ENCODE measurements at places on chromosomes 6 and 20.

DNA sequence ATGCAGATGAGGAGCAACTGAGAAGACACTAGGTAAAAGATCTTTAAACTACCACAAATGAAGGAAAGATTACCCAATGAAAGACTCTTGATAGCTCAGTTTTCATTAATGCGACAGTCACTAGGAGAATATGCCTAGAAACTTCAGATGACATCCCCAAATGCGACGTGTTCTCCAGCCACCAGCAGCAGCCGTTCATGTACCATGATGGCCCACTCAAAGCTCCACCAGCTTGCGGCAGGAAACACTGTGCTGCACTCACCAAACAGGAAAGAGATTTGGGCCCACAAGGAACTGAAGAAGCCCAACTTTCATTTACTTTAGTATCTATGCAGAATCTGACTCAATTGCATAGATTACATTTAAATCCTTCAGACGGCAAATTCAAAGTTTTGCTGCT is 7.5 kb downstream of the DIDO1 start:
- DNase-seq: no peak

DNA sequence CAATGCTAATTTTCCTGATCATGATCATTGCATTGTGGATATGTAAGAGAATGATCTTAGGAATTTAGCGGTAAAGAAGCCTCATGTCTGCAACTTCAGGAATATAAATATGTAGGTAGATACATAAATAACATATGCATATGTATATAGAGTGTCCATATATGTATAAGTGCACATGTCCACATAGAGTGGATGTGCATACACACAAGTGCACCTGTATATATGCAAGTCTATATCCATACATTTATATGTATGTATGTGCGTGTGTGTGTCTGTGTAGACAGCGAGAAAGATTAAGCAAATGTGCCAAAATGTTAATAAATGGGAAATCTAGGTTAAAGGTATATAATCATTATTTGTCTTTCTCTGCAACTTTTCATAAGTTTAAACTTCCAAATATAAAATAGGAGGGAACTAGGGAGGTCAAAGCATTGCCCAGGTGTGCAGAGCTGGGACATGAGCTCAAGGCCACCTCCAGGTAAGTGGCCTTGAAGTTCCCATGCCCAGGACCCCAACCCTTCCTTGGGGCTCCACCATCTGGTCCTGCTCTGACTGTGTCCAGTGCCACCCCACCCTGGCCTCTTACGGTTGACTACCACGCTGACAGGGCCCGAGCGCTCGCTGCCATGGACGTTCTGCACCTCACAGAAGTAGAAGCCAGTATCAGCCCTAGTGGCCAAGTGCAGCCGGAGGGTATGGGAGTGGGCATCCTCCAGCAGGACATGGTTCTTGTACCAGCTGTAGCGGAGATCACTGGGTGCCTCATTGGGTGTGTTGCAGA is 9.6 kb downstream of the SIGLEC1 start:
- DNase-seq: no peak

DNA sequence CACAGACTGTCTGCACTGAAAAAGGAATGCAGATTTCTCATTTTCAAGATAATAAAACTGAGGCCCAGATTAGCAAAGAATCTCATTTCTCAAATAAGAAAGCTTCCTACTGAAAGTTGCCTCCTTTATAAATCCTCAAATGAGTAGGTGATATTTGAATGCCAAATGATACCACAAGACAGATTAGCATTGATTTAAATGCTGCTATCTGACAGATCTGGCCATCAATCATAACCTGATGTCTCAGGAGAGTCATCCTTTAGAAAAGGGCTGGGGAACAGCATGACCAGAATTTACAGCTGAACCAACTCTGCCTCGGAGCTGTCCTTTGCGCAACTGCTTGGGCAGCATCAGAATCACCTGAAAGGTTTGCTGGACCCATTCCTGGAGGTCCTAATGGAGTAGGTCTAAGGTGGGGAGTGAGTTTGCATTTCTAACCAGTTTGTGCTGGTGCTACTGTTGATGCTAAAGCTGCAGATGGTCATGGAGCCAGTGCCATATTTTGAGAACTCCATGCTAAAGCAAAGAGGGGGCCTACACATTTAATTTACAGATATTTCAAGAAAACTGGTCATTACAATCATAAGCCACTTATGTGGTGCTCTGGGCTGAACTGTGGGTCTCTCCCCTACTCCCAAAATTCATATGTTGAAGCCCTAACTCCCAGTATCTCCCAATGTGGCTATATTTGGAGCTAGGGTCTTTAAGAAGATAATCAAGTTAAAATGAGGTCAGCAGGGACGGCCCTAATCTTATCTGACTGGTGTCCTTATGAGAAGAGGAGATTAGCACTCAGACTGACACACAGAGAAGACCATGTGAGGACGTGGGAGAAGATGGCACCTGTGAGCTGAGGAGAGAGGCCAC is 295.5 kb upstream of the JARID2 start:
- no peak for DNase-seq

GRCh38 chr6:46078294-46078693 is 51.5 kb upstream of the ENPP4 start:
- DNase-seq: no peak

- no peak for DNase-seq
Measured at GRCh38 chr6:98747273-98747672, 87.1 kb upstream of the POU3F2 start.

DNA sequence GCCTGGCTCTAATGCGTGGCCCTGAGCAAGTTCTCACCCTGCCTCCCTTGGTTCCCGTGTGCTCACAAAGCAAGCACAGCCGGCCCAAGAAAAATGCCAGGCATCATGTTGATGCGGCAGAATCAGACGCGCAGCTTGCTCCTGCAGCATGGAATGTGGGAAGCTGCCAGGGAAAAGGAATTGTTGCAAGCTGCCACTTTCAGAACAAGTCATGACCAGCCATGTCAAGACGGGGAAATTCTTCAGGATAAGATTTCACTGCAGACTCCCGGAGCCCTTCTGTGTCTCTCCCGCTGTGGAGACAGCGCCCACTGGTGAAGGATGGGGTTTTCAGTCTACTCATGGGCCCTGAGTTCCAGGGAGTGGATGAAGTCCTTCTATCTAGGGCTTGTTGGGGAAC is 4.6 kb downstream of the DACT2 start:
- DNase-seq: no peak

DNA sequence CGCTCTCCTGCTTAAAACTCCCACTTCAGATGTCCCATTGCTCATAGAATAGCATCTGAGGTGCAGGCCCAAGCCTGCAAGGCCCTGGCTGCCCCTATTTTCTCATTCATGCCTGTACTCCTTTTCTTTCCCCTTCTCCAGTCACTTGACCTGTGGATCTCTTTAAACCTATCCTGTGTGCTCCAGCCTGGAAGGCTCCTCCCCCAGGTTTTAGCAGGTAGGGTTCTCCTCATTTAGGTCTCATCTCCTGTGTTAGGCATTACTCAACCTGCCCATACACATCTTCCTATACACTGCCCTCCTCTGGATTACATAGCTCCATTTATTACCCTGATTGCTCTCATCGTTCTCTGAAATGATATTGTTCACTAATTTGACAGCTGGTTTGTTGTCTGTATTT is 185.3 kb downstream of the BACH2 start:
- no peak for DNase-seq

DNA sequence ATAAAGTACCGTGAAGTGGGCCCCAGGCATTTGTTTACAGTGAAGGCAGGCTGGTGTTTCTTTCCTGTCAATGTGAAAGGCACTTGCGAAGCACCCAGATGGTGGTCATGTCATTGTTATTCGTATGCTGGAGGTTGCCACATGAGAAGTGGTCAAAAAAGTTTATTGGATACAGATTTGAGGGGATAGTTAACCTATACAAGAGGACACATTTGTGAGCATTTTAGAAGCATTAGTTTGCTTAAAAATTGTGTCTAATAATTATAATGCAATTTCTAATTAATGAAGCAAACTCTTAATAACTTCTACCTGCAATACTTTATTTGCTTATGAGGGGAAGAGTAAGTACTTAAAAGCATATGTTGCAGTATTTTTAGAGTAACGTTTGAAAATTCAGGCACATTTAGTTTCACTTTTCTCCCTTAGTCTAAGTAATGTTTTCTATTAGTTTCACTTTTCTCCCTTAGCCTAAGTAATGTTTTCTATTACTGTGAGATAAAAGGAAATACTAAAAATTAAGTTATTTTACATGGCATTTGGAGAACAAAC is 120.7 kb upstream of the CLDN20 start:
- no peak for DNase-seq

- DNase-seq: no peak
Measured at GRCh38 chr6:135088818-135089809, 34.5 kb upstream of the HBS1L start.

- no peak for DNase-seq
Measured at GRCh38 chr20:53872081-53872541, 198.3 kb downstream of the BCAS1 start.

- DNase-seq: no peak
Measured at GRCh38 chr6:45942953-45943352, 72.7 kb downstream of the CLIC5 start.

DNA sequence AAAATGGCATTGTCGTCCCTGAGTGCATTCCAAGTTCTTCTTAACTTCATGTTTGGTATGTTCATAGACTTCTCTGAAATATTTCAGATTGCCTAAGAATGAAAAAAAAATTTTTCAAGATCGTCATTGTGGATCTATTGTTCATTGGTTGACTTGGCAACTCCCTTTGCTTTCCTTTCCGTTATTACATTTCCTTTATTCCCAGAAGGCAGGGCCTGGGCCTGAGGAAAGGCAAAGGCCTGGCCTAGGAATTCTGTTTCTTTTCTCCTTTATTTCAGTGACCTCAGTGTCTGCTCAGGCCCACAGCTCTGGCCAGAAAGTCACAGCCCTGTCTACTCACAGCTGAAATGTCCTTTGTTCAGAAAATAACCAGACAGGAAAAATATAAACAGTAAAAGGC is 401.6 kb upstream of the PLCB4 start:
- DNase-seq: no peak

- DNase-seq: peak; percentile 24
Measured at GRCh38 chr6:6131492-6132109, 124.9 kb upstream of the NRN1 start.

DNA sequence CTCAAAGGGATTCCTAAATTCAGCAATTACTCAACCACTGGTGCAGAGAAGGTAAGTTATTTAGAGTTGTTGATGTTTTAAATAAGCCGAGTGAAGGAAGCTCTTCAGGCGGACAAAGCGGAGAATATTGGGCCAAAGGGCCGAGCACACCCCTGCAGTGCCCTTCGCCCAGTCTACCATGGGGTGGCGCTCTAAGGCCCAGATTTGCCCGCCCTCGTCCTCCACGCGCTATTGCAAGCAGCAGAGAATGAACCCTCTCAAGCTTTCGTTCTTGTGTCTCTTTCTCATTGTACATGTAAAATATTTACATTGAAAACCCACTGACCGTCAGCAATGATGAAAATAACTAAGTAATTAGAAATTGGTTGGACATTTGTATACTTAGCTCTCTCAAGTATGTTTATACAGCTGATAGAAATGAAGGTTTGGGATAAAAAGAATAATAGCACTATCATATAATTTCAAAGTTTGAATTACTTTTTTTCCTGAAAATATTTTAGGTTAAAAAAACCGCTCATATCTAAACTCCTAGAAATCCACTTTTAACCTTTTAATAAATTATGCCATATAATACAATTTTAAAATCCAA is 195.0 kb upstream of the CEP162 start:
- peak; percentile 31 for DNase-seq

GRCh38 chr6:53299331-53300005 is 49.3 kb downstream of the ELOVL5 start:
- DNase-seq: no peak

DNA sequence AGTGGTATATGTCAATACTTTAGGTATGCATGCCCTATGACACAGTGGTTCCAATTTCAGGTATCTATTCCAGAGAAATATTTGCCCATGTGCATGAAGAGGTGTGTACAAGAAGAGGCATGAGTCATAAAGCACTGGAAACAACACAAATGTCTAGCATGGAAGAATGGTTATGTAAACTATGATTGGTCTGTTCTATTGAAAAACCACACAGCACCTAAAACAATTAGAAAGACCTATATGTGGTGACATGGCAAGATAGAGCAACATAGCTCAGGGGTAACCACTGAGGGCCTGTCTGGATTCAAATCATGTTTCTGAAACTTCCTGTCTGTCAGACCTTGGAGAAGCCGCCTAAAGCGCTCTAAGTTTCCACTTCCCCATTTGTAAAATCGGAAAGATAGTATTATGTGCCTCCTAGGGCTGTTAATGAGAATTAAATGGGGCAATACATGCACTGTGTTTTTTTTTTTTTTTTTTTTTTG is 76.0 kb upstream of the SHLD1 start:
- no peak for DNase-seq

DNA sequence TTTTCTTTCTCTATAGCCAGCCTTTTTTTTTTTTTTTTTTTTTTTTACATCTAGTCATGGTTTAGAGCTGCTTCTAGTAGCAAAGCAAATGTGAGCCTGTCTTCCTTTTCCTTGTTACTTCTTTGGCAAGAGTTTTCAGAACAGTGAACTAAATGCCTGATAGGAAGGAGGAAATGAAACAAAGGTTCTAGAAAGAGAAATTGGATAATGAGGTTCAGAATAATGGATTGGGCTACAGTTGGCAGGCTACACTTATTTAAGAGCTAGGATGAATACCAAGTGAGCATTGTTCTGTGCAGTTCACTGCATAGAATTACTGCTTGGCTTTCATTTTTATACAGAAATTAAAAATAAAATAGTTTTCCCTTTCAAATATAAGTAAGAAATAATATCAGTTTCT is 78.6 kb downstream of the HIVEP1 start:
- DNase-seq: no peak

DNA sequence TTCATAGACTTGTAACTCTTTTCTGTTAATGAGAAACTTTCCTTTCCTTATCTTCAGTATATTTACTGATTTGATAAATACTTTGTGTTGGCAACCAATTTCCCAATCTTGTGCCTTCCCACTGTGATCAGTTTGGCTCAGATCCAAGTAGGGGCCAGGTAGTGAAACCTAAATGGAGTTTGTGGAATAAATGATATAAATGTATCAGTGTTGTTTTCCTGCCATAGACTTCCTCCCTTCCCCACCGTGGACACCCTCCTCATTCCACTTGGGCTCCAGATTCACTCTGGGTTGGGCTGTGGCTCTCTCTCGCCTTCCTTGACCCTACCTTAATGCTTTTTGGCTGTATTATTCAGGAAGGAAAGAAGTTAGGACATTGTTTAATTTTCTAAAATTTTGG is 1.3 kb downstream of the ZKSCAN3 start:
- no peak for DNase-seq

- peak; percentile 77 for DNase-seq
Measured at GRCh38 chr6:155314773-155315515, 660 bp upstream of the TFB1M start.

DNA sequence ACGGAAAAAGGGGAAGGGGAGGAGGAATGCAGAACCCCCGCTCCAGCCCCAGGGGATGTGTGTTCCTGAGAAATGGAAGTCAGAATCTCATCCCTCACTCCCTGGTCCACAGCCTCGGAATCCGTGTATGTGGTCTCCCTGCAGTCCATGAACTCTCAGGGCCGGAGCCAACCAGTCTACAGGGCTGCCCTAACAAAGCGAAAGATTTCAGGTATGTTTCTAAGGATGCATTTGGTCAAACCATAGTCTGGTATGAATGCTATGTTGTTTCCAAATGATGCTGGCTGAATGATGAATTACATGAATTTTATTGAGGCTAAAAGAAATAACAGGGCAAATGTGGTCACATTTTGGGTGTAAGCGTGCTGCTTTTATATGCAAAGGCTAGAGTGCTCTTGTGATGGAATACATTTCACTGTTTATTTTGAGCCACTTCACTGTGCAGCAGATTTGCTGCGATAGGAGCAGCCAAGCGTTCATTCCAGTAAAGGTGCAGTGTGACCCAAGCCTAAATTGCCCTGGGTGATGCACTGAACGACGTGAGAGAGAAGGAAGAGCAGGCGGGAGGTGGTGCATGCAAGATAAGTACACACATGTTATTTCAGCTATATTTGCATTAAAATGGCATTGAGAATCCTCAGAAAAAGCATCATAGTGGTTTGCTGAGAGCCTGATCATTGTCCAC is 52.4 kb downstream of the FNDC1 start:
- DNase-seq: no peak

All from NCI-H2081 (cell line).